ENCODE measurements at places on chromosomes 3 and 15. TPM values are rescaled to one million over a fixed set of nuclear protein-coding genes. Genes with fewer than 3 reads are reported as not detected.

DNA sequence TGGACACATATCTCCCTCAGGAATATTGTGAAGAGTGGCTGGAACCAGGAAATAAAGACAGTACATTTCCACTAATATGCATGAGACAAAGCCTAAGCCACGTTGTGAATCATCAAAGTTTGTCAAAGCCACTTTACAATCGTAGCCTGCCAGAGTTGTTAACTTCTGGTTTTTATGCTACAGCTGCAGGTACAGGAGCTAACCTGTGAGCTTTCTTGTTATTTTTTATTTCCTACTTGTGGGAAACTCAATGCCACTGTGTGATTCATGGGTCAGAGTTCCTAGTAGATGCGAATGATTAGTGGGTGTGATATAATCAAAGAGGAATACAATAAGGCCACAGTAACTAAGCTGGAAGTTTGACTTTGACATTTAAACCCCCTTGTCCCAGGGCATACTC is 44.4 kb upstream of the TEX9 start:
- no peak for DNase-seq
- H3K4me3 ChIP-seq, result no peak overlapping the region
- no peaks in the 10 kb centered on the region for H3K4me1 ChIP-seq

DNA sequence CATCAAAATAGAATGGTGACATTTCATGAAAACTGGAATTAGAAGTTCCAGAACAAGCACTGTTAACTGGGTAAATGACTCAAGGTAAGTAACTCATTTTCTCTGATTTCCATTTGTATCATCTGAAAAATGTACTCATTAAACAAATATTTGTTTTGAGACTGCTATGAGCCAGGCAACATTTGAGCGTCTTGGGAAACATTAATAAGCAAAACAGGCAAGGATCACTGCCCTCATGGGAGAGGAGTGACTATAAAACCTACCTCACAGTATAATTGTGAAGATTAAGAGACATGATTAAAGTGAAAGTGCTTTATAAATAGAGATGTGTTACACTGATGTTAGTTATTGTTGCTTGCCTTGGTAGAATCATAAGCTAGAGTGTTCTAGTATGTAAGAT is 711.8 kb upstream of the UBE2E2 start:
- no peaks in the 10 kb centered on the region for H3K4me1 ChIP-seq
- H3K36me3 ChIP-seq, result no peaks in the 10 kb centered on the region
- no peak overlapping the region for H3K4me3 ChIP-seq

GRCh38 chr3:177642042-177642803 is 444.9 kb upstream of the TBL1XR1 start:
- H3K36me3 ChIP-seq, result no peaks in the 10 kb centered on the region
- DNase-seq, result no peak
- no peaks in the 10 kb centered on the region for H3K4me1 ChIP-seq
- no peak overlapping the region for H3K27ac ChIP-seq

DNA sequence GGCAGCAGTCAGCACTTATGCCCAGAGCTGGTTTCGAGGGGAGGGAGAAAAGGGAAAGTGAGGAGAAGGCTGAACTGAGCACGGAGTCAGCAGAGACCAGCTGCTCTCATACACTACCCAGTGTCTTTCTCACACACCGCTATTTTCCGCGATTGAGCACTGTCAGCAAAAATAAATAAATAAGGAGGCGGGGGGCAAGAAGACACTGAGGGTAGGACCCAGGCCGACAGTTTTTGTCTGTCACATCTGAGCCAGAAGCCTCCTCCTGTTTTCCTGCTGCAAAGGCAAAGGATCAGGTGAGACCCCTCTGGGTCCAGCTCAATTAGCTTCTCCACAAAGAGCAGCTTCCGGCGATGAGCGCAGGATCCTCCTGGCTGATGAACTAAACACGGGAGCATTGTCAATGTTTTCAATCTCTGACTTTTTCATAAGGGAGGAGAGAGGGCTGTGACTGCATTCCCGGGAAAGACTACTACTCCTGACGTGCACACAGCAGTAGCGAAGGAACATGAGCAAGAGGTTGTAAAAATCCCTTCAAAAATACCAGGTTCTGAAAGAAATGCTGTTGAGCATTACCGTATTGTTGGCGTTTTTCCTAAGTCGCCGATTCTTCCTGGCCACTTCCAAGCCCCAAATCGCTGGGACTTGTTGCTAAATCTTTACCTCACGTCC is 1.3 kb downstream of the FRMD5 start:
- peak overlapping the region; percentile 59 for H3K4me3 ChIP-seq
- no peak overlapping the region for H3K27ac ChIP-seq
- H3K27me3 ChIP-seq, result peaks cover 37% of the 10 kb centered on the region
- DNase-seq, result peak; percentile 27
- no peaks in the 10 kb centered on the region for H3K36me3 ChIP-seq

- H3K4me1 ChIP-seq, result peaks cover 14% of the 10 kb centered on the region
- H3K36me3 ChIP-seq, result no peaks in the 10 kb centered on the region
- DNase-seq, result peak; percentile 86
- no peak overlapping the region for H3K4me3 ChIP-seq
- no peaks in the 10 kb centered on the region for H3K27me3 ChIP-seq
Observed at GRCh38 chr15:74396445-74397238, 29.2 kb upstream of the CYP11A1 start.

DNAH12 gene
- 0.57 TPM for total RNA-seq

DNA sequence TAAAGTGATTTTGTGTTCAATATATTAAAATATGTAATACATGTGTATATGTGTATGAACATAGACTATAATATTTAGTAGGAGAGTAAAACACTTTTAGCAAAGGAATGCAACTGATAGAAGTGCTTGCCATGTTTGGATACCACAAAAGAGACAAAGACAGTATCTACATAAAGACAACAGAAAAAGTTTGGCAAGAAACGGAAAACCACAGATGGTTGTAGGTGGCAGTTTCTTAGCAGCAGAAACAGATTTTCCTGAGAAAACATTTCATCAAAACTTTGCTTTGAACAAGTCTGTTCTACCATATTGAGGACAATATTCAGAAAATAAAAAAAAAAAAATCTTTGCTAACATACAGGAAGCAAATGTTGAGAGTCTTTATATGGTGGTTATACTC is 1560.4 kb upstream of the GBE1 start:
- H3K4me3 ChIP-seq, result no peak overlapping the region
- H3K27ac ChIP-seq, result no peak overlapping the region
- DNase-seq, result no peak
- no peaks in the 10 kb centered on the region for H3K4me1 ChIP-seq
- no peaks in the 10 kb centered on the region for H3K27me3 ChIP-seq

DNA sequence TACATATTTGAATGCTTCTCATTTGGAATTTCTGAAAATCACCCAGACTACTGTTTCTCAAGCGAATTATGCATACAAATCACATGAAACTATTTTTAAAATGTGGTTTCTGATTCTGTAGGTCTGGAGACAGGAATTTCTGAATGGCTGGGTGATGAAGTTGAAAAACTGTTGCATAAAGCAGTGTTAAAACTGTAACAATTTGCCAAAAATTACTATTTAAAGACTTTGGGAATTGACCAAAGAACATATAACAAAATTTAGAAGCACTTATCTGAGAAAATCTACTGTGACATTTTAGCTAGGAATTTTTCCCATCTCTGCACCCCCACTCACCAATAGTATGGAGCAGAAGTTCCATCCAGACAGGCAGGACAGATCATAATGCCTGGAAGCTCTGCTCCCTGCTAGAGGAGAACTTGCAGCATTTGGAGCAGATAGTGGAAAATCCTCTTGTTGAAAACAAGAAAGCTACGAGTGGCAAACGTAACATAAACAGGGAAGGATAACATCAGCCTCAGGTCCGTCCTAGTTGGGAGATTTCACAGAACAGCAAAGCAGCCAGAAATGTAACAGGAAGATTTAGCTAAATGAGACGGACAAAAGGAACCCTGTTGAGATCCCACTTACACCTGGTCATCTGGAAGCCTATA is 132.3 kb upstream of the MCTP2 start:
- no peak overlapping the region for H3K4me3 ChIP-seq
- H3K27ac ChIP-seq, result no peak overlapping the region
- no peak for DNase-seq
- no peaks in the 10 kb centered on the region for H3K36me3 ChIP-seq
- H3K4me1 ChIP-seq, result no peaks in the 10 kb centered on the region
- H3K27me3 ChIP-seq, result no peaks in the 10 kb centered on the region

SKOR1 gene
- 1.1 TPM for total RNA-seq

- H3K27me3 ChIP-seq, result no peaks in the 10 kb centered on the region
- no peak for DNase-seq
- H3K4me1 ChIP-seq, result peaks cover 36% of the 10 kb centered on the region
- peaks cover 23% of the 10 kb centered on the region for H3K36me3 ChIP-seq
- H3K27ac ChIP-seq, result peak overlapping the region; percentile 89
Observed at GRCh38 chr15:64162478-64162868, 349 bp downstream of the PPIB start.

DNA sequence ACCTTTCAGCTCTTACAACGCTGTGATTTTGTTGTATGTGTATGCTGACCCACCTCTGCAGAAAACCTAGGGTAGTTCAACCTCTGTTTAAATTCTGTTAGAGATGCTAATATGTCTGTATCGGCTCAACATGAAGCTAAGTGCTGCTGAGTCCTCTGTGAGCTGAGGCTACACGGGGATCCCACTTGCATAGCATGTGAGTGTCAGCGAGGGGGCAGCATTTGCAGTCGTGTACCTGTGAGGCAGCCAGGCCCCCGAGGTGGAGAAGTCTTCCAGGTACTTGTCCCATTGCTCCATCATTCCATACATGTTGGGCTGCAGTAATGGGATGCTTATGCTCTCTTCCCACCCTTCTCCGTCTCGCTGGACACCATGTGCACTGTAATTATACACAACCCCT is 3.7 kb downstream of the MKRN2OS start:
- no peak for DNase-seq
- H3K4me3 ChIP-seq, result no peak overlapping the region
- H3K36me3 ChIP-seq, result peaks cover 3% of the 10 kb centered on the region
